ENCODE measurements at places on chromosomes 2 and 18.
A peak's percentile ranks its signal among the peaks of the same experiment; 100 is the strongest.

DNA sequence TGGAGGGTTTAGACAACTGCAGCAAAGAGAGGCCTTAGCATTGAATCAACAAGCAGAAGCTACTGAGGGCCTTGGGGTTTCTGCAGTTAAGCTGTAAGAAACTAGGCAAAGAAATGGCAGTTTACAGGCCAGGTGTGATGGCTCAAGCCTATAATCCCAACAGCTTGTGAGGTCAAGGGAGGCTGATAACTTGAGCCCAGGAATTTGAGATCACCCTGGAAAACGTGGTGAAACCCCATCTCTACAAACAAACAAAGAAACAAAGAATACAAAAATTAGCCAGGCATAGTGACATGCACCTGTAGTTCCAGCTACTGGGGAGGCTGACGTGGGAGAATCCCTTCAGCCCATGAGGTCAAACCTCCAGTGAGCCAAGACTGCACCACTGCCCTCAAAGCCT is 421.6 kb upstream of the CHST9 start:
- no peak for DNase-seq

- peak; percentile 55 for DNase-seq
Measured at GRCh38 chr2:100818606-100819369, 1.2 kb upstream of the NPAS2 start.

- DNase-seq, result no peak
Measured at GRCh38 chr2:46230115-46230571, 67.1 kb upstream of the EPAS1 start.

DNA sequence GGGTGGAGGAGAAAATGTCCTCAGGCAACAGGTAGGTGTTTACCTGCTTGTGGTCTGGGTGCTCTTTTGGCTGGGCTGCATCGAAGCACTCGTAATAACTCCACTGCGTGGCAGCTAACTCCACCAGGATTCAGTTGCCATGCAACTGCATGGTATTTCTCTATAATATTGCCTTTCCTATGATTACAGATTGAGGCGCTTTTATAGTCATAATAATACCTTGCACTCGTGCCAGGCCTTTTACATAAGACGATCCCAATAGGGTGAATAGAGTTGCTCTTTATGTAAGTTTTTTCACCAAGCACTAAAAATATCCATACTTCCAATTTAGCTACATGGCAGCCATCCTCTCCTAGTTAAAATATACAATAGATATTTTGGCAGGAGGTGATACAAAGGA is 19.7 kb upstream of the NYAP2 start:
- no peak for DNase-seq

- no peak for DNase-seq
Measured at GRCh38 chr2:38750011-38750890, 910 bp downstream of the SRSF7 start.

DNA sequence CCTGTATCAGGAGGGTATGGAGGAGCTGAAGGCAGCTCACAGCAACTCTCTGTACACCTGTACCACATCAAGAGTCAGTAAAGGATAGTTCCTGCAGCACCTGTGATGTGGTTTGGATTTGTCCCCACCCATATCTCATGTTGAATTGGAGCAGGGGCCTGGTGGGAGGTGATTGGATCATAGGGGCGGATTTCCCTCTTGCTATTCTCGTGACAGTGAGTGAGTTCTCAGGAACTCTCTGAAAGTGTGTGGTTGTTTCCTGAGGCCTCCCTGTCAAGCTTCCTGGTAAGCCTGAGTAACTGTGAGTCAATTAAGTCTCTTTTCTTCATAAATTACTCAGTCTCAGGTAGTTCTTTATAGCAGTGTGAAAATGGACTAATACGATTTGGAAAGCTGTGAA is 28.9 kb downstream of the OSBPL1A start:
- peak; percentile 51 for DNase-seq

- DNase-seq, result no peak
Measured at GRCh38 chr18:11078491-11078890, 70.9 kb downstream of the PIEZO2 start.

GRCh38 chr2:237998530-237998929 is 31.7 kb downstream of the UBE2F start:
- DNase-seq, result no peak

DNA sequence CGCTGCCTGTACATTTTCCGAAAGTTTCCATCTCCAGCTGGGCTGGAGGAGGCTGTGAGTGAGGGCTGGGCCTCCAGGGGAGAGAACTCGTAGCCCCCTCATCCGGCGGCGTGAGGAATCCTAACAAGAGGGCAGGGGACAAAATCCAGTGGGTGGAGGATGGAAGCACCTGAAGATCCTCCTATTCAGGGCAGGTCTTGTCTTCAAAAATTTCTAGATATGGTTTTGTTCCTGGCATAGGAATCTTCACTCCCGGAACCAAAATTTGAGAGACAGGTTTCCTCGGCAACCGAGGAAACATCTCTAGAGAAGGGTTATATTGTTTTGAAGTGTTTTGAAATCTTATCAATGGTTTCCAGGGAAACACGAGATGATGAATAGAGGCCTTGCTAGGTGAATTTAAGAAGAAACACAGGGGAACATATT is 136.7 kb downstream of the SH3BP4 start:
- no peak for DNase-seq

- peak; percentile 24 for DNase-seq
Measured at GRCh38 chr2:172588931-172589330, 33.0 kb downstream of the PDK1 start.

DNA sequence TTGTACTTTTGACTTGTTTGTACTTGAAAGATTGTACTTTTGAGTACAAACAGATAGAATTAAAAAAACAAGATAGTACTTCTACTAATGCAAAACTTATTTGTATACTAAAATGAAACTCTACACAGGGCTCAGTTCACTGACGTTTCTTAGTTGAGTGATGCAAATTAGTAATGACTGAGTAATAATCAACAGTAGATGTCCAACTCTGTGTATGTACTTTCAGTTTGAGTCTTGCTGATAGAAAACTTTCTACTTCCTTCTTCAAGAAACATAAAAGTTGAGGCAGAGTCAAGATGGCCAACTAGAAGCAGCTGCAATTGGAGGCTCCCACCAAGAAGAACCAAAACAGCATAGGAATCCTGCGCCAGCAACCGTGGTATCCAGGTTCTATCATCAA is 585.0 kb downstream of the NR4A2 start:
- DNase-seq, result no peak

- peak; percentile 41 for DNase-seq
Measured at GRCh38 chr2:109644571-109645275, 30.6 kb downstream of the SOWAHC start.

GRCh38 chr2:11708106-11708505 is 38.1 kb upstream of the NTSR2 start:
- DNase-seq, result no peak

- no peak for DNase-seq
Measured at GRCh38 chr2:10239561-10239967, 63.1 kb upstream of the HPCAL1 start.

GRCh38 chr2:132849118-132849517 is 179.1 kb upstream of the LYPD1 start:
- peak; percentile 5 for DNase-seq

- no peak for DNase-seq
Measured at GRCh38 chr2:148048475-148049221, 27.8 kb downstream of the MBD5 start.

DNA sequence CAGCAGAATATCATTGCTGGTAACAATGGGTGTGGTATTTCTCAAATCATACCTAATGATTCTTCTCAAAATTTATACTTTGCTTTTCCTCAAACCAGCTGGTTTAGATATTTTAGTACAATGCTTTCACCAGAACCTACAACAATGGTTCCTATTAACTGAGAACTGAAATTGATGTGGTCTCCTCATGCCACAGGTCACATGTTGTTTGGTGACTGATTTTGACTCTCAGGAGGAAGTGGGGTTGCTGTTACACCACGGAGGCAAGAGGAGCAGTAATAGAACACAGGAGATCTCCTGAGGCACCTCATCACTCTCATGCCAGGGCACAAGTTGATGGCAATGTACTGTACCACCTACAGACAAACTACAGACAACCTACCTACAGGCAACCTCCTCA is 3.0 kb upstream of the CEP68 start:
- DNase-seq, result no peak

DNA sequence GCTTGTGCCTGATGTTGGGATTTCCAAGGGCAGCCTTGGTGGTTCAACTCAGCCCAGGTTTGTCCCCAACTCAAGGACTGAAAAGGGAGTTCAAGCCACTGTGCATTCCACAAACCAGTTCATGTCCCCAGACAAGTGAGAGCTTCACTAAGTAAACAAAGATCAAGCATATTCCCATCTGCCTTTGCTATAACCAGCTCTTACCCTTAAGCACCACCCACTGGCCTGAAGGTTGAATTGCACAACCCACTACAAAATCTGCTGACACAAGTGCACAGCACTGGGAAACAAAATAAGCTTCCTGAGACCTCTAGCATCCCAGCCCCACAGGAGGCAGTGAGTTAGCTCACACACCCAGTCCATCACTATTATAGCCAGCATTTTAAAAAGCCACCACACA is 516.7 kb downstream of the NR4A2 start:
- DNase-seq, result no peak

GRCh38 chr2:61712060-61712459 is 141.8 kb downstream of the FAM161A start:
- DNase-seq, result no peak

- no peak for DNase-seq
Measured at GRCh38 chr18:8480506-8481328, 128.5 kb upstream of the RAB12 start.

DNA sequence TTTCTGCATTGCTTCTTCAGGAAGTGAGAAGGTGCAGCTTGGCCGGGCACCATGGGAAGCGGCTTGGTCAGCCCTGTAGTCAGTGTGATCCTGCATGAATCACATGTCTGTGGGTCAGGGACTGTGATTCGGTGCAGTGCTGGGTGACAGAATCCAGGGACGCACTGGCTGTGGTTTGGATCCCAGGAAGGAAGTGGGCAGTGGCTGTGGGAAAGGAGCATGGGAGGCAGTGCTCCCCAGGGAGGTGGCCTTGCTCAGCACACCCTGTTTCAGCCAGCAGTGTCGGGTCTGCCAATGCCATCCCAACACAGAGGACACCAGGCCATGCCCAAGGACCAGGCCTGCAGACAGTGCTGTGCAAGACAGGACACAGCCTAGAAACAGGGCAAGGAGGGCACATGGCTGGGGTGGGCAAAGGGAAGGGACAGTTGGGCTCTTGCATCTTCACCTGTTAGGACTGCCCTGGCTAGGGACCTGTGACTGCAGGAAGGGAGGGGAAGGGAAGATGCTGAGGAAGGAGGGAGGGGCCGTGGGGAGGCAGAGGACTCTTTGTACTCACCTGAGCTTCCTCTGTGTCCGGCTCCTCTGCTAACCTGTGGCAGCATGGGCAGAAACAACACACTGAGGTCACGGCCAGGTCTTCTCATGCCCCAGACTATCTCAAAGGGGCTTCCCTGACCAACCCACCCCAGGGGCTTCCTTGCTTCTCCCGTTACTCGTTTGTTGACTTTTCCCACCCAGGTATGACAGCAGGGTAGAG is 37.2 kb upstream of the DNMT3A start:
- no peak for DNase-seq

- no peak for DNase-seq
Measured at GRCh38 chr2:233351423-233351822, 2.9 kb upstream of the DGKD start.
